ENCODE measurements at places on chromosomes 5 and 9.

- no peak for DNase-seq
Observed at GRCh38 chr5:131769961-131770360, 26.9 kb downstream of the FNIP1 start.

- DNase-seq, result no peak
Observed at GRCh38 chr9:33843312-33843961, 26.5 kb downstream of the UBE2R2 start.

DNA sequence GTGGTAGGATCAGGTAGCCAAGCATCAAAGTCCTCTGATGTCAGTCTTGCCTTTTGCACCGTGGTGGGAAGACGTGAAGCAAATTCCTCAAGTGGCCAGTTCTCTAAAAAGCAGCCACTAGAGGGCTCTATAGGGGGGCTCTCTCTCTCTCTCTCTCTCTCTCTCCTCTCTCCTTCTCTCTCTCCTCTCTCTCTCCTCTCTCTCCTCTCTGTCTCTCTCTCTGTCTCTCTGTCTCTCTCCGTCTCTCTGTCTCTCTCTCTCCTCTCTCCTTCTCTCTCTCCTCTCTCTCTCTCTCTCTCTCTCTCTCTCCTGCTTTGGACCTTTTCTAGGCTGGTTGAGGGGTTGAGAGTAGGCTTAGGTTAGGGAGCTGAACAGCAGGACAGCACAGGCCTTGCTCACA lies 13.9 kb upstream of the OSMR start:
- DNase-seq, result no peak

DNA sequence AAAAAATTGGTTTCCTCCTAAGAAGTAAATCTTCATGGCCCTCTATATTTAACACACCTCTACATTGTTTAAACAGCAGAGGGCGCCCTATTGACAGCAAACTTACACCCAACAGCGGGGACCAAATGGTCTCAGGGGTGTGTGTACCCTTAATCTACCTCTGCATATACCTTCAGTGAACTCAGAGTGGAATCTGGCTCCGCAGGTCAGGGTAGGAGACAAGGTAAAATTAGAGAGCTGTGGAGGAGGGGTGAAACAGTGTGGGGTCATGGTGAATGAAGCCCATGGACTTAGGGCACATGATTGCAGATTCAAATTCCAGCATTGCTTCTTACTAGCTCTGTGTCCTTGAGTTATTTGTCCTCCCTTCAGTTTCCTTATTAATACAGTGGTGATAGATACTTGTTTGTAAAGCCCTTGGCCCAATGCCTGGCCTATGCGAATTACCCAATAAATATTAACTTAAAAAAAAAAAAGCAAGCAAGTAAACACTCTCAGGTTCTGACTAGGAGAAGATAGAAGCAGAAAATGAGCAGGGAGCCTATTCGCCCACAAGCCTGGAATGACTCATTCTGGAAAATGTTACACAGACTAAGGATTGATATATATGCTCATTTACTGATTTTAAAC lies 122.9 kb downstream of the CAVIN4 start:
- DNase-seq, result no peak

GRCh38 chr9:86643946-86644674 lies 289.9 kb upstream of the TUT7 start:
- DNase-seq, result no peak

DNA sequence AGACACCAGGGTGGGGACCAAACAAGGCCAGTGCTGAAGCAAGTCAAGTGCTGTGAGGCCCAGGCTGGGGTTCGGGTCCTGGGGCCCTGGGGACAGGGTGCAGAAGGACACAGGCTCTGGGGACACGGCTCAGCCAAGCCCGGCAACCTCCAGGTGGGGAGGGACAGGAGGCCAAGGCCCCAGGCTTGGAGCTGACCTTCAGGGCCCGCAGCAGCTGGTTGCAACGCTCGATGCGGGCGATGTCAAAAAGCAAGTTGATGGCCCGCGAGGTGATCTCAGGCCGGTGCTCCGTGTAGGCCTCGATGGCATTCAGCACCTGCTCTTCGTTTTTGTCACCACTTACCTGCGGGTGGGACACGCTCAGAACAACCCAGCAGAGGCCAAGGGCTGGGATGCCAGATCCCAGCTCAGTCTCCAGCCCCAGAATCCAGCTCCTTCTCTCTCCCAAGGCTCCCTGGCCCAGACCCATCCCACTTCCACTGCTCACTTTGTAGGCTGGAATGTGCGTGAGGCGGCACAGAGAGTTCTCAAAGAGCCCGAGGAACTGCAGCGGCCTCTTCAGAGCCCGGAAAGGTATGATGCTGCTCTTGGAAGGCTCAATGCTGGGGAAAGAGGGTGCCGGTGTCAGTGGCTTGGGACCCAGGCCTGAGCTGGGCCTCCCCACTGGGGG lies 20.7 kb downstream of the ZER1 start:
- DNase-seq, result no peak

DNA sequence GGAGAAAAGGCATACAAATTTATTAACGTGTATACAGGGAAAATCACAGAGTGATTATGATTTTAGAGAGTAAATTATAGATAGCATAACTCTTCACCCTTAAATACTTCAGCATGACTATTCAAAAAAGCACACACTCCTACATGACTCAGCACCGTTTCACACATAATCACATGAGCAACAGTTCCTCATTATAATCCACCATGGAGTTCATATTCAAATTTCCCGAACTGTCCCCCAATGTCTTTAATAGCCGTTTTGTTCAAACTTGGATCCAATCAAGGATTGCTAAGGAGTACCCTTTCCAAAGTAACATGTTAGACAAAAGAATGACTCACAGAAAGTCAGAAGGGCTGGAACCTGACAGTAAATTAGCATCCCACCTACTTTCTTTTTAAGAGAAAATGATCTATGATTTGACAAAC lies 32.1 kb downstream of the RAPGEF1 start:
- DNase-seq, result no peak

DNA sequence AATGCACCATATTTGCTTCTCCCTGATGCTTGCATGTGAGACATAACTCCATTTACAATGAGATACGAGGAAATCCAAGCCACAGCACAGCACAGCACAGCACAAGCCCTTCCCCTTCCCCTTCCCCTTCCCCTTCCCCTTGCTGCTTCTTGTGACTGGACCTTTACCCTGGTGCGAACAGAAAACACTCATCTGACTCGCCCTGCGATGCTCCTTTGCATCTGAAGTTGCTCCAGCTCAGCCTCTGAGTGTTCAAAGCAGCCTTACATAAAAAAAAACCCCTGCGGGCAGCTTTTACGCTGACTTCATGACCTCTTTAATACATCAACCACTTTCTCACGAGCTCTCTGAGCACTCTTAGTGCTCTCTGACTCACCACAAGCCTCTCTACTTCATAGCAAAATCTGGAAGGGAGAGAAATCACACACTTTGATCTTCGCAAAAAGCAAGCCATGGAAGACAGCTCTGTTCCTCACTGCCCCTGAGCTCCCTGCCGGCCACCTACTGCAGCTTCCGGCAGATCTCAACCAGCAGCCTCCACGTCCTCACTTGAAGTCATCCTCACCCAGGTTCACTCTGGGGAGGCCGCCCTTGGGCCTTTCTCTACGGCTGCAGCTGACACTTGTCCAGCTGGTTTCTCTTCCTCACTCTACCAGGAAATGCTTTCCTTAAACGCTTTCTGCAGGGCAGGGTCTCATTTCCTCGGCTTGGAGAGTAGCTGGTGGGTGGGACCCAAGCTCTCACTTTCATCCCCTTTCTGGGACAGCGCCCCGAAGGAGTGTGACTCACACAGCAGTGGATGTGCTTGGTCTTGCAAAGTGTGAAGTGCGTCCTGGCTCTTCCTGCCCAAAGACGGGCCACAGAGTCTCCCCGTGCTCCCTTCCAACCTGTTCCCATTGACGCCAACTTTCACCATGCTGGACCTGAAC lies 5.3 kb downstream of the SLC34A1 start:
- peak; percentile 64 for DNase-seq

DNA sequence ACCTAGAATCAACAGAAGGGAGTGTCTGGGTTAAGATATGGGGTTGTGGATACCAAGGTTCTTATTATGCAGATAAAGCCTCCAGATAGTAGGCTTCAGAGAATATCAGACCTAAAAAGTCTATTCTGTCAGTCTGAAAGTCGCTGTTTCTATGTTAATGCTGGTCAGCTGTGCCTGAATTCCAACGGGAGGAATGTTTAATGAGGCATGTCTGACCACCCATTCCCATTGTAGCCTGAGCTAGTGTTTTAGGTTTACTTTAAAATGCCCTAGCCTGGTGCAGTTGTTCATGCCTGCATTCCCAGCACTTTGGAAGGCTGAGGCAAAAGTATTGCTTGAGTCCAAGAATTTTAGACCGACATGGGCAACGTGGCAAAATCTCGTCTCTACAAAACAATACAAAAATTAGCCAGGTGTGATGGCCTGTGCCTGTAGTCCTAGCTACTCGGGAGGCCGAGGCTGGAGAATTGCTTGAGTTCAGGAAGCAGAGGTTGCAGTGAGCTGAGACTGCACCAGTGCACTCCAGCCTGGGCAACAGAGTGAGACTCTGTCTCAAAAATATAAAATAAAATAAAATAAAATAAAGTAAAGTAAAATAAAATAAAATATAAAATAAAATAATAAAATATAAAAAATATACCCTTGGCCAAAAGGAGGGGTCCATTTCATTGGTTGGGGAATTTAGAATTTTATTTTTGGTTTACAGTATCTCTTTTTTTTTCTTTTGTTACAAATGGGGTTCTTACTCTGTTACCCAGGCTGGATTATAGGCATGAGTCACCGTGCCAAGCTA lies 7.8 kb upstream of the SOX30 start:
- no peak for DNase-seq

GRCh38 chr5:115948091-115948534 lies 14.2 kb upstream of the LVRN start:
- DNase-seq, result no peak

DNA sequence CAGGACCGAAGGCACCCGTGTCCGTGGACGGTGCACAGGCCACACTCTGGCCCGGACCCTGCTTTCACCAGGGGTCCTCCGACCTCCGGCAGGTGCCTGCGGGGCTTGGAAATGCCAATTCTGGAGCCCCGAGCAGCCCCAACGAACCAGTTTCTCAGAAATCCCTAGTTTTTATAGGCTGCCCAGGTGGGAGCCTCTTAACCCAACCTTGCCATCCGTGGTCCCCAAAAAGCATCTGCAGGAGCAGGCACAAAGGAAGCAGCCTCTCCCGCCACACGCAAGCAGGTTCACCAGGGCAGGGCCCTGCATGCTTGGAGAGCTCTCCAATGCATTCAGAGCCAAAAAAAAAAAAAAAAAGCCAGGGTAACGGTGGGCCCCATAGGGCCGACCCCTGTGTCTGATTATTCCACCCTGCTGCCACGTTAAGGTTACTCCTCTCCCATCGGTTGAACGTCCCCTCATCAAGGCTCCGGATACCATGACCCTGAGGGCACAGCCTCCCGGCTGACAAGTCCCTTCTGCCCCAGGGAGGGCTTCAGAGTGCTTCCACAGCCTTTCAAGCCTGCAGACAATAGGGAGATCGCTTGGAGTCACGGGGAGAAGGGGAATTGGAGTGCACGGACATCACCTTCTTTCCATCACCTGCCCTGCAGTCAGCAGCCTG lies 796 bp upstream of the TPRN start:
- DNase-seq, result no peak

GRCh38 chr9:1759009-1759408 lies 256.1 kb upstream of the SMARCA2 start:
- no peak for DNase-seq

DNA sequence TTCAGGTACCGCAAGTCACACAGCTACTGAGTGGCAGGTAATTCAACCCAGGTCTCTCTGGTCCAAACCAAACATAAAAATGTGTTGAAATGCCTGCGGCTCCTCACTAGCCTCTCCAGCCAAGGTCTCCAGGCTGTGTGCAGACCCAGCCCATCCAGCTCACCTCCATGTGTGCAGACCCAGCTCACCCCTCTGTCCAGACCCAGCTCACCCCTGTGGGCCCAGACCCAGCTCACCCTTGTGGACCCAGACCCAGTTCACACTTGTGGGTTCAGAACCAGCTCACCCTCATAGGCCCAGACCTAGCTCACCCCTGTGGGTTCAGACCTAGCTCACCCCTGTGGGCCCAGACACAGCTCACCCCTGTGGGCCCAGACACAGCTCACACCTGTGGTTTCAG lies 188.0 kb upstream of the ADCY2 start:
- DNase-seq, result no peak

DNA sequence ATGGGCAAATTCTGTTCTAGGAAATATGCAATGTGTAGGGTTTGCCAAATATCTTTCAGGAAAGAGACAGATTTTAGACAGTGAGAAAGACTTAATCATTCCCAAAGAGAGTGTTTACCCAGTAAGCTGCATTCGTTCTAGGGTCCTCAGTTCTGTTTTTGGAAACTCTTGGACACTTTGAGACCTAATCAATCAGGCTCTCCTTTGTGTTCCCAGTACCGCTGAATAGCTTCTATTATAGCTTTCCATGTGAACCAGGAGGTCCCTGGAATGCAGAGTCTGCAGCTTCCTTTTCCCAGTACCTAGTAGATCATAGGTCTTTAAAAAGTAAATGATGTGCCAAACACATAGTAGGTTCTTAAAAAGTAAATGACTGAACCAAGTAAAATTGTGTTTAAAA lies 11.4 kb upstream of the SPINK1 start:
- DNase-seq, result no peak

- no peak for DNase-seq
Observed at GRCh38 chr5:97133101-97133500, 9.3 kb downstream of the LIX1 start.

GRCh38 chr9:112315331-112316257 lies 17.8 kb downstream of the PTBP3 start:
- DNase-seq, result no peak

- no peak for DNase-seq
Observed at GRCh38 chr5:36660397-36661049, 54.1 kb downstream of the SLC1A3 start.

GRCh38 chr5:95283761-95284571 lies 928 bp downstream of the MCTP1 start:
- peak; percentile 35 for DNase-seq

DNA sequence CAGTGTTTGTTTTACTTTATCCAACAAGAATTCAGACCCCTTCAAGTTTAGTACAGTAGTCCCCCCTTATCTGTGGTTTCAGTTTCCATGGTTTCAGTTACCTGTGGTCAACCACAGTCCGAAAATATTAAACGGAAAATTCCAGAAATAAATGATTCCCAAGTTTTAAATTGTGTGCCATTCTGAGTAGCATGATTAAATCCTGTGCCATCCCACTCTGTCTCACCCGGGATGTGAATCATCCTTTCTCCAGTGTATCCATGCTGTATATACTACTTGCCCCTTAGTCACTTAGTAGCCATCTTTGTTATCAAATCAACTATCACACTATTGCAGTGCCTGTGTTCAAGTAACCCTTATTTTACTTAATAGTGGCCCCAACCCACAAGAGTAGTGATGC lies 153.8 kb upstream of the RASA1 start:
- DNase-seq, result peak; percentile 5

GRCh38 chr9:93620041-93620506 lies 43.7 kb downstream of the PHF2 start:
- no peak for DNase-seq

GRCh38 chr5:78649211-78649695 lies 681 bp upstream of the LHFPL2 start:
- DNase-seq, result no peak

DNA sequence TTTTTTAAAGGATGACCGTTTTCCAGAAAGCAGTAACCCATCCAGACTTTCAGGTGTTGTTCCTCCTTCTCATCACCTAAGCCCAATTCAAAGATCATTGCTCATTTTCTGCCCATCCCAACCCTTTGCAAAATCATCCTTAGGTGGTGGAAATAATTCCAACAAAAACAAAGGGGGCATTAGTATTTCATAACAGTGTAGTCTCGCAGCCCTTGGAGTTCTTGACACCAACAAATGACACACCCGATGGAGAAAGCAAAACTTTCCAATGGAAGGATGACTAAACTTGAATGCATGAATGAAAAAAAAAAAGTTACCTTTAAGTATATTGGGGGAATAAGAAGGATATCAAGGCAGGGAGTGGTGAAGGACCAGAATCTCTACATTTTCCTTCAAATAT lies 117.0 kb downstream of the PAPPA start:
- no peak for DNase-seq

Measured in T1000 (cell line).